ENCODE measurements at places on chromosomes 13 and 19.

- no peak for DNase-seq
Measured at GRCh38 chr19:49455773-49456172, 2.7 kb downstream of the ALDH16A1 start.

GRCh38 chr13:74575729-74576125 is 441.5 kb upstream of the KLF12 start:
- peak; percentile 6 for DNase-seq

DNA sequence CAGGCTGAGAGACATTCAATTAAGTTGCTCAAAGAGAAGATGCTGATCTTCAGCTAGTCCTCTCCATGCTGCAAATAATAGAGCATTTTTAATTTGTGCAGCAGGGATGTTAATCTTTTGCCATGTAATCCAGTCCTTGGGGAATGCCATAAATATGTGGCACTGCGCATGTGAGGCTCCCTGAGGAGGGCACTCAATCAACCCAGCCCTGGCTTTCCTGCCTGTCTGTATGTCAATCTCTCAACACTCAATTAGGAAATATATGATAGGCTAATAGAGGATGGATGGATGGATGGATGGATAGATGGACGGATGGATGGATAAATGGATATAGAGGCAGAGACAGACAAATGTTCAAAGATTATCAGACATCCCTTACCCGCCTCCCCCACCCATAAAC is 31.6 kb upstream of the POP4 start:
- DNase-seq: no peak

GRCh38 chr13:110560601-110561343 is 750 bp downstream of the RAB20 start:
- no peak for DNase-seq

DNA sequence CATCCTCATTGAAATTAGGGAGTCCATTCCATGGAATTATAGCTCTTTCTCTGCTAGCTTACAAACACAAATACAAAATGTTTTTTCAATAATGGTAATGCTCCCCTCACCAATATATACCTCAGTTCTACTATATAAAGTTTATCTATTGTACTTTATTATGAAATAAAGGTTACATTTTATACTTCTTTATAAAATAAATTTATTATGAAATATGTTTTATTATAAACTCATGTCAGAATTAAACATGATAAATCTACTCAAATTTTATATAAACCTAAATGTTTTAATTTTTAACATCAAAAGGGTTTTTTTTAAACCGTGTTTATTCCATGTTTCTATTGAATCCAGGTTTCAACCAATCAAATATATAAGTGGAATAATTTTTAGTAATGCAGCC is 646.1 kb upstream of the PCDH20 start:
- no peak for DNase-seq

DNA sequence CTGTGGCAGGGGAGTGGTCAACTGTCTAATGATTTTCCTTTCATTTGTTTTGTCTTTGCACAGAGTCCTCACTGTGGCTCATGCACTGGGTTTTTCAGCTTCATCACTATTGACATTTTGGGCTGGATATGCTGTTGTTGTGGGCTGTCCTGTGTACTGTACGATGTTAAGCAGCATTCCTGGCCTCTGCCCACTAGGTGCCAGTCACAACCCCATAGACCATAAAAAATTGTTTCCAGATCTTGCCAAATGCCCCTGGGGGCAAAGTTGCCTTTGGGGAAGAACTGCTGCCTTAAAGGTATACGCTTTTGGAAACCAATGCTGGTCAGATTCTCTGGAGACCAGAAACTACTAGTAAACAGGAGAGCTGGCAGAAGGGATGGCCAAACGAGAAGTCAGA is 310.4 kb downstream of the SPRY2 start:
- DNase-seq: no peak

DNA sequence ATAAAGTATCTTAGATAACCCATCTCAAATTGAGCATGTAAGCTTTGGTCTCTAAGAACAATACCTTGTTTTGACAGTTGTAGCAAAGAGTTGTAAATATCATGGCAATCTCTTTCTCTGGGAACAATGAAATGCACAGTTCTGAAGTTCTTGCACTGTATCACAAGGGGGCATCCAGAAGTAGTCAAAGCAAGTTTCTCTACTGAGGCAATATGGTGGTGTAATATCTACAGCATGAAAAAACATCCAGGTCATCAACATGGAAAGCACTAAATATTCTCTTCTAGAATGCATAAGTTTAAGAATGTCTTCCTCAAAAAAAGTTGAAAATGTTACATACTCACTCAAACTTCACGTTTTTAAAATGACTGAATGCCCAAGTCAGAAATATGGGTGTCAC is 19.6 kb downstream of the MTMR6 start:
- no peak for DNase-seq

DNA sequence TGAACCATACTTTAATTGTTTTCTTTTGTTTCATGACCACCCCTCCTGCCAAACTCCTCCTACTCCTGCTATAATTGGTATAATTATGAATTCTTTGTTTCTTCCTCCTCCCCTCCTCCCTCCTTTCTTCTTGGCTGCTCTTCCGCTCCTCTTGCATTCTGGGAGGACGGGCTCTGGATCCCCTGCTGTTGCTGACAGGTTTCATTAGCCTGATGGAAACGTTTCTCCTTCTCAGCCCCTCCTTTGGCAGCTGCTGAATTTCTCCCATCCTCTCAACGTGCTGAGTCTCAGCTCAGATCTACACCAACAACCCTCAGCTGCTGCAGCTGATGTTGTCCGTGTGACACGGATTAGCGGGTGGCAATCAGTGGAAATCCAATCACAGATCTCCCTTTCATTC is 97.1 kb upstream of the UBAC2 start:
- no peak for DNase-seq

- DNase-seq: no peak
Measured at GRCh38 chr13:30331331-30331771, 24.0 kb upstream of the KATNAL1 start.

DNA sequence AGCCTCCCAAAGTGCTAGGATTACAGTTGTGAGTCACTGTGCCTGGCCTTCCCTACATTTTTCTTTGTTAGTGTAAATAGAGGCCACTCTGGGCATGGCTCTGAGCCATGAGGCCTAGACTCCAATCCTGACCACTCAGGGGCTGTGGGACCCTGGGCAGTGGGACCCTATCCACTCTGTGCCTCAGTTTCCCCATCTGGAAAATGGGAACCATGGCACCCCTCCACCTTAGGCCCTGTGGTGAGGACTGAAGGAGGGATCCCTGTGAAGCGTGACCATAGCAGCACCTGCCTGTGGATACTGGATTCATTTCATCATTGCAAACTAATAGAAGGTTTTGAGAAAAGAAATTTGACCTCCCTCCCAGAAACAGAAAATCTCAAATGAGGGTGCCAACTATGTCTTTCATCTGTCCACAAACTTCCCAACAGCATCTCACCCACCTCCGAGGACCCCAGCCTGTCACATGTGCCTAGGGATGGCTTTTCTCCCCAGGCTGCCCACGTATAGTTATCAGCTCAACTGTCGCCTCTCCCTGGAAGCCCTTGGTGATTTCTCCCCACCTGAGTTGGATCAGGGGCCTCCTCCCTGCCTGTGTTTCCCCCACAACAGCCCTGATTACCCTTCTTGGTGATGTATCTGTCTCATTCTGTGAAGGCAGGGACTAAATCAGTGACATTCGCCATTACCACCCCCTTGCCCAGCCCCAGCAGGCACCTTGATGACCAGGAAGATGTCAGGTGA is 5.6 kb downstream of the ANGPTL8 start:
- no peak for DNase-seq

Data from stimulated activated CD8-positive, alpha-beta memory T cell treated with anti-CD3 and anti-CD28 coated beads, Interleukin-15, amount 100 ng/mL, for 1 hour (primary cell).